ENCODE measurements at places on chromosomes 4 and X.

GRCh38 chr4:88147799-88148217 is 10.6 kb downstream of the ABCG2 start:
- DNase-seq: no peak

- no peak for DNase-seq
Observed at GRCh38 chr4:52983563-52984303, 121.6 kb downstream of the RASL11B start.

DNA sequence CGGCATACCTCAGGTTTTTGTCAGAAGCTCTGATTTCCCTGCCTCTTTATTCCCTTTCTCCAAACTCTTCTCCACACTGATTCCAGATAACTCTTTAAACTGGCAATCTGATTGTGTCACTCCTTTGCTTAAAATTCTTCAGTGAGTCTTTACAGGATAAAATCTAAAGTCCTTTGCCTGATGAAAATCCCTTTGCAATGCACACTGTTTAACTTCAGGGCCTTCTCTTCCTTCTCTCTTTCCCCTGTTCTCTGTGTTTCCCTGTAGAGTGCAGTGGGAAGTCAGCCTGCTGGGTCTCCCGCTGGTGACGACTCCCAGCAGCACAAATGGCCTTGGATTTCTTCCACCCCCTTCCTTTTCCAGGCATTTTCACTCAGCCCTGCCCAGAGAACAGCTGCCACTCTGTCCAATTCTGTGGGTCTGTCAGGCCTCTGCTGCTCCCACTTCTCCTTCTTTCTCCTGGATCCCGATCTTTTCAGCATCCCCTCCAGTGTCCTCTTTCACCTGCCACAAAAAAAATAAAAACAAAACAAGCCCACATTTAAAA is 189.9 kb upstream of the NWD2 start:
- DNase-seq: no peak

GRCh38 chrX:119688911-119689321 is 4.1 kb downstream of the SEPTIN6 start:
- no peak for DNase-seq

DNA sequence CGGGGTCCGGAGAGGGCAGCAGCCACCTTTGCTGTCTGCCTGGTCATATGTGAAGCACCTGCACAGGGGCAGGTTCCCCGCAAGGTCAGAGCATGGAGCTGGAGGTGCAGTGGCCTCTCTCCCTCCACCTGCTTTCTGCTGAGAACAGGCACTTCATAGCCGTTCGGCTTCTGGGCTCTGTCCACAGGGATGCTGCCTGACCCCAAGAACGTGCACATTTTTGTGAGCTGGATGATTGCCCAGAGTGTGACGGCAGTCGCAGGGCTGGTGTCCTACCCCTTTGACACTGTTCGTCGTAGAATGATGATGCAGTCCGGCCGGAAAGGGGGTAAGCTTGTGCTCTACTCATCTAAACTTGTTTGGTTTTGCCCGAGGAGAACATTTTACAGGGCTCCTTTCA is 2.5 kb downstream of the SLC25A4 start:
- no peak for DNase-seq

GRCh38 chr4:6782846-6783110 is 251 bp downstream of the KIAA0232 start:
- no peak for DNase-seq

All from stimulated activated CD4-positive, alpha-beta T cell treated with anti-CD3 and anti-CD28 coated beads, TNF-alpha, amount 100 ng/mL, for 4 hours (primary cell).